MG63 (cell line): ENCODE measurements at places on chromosomes 2 and 18. TPM values are rescaled to one million over a fixed set of nuclear protein-coding genes. Genes with fewer than 3 reads are reported as not detected.

GRCh38 chr2:119489232-119489952 is 34.9 kb downstream of the SCTR start:
- DNase-seq, result no peak

- no peak for DNase-seq
Measured at GRCh38 chr2:241545523-241546473, 12.7 kb upstream of the BOK start.

DNA sequence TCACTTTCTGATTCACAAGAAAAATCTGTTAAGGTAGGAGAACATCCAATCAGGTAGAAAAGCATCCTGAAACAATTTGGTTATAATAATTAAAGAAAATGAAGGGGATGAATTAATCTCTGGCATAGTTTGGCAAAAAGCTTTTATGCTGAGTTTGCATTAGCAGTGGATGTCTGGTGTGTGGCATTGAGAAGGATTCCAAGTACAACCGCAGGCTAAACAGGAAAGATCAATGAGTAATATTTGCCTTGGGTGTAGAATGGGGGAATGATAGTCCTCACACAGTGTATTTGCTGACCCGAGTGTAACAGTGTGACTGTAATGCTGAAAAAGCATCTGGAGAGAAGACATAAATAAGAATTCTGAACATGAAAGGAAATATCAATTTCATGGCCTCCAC is 68.3 kb upstream of the SESTD1 start:
- no peak for DNase-seq

Gene RESP18
- total RNA-seq, result not detected in 2 replicates

Gene PRKAG3
- not detected in 2 replicates for total RNA-seq

GRCh38 chr2:109700680-109701274 is 86.6 kb downstream of the SOWAHC start:
- DNase-seq, result no peak

Gene ASB18
- not detected in 2 replicates for total RNA-seq

- DNase-seq, result peak; percentile 16
Measured at GRCh38 chr2:195590199-195590860, 66.7 kb upstream of the SLC39A10 start.

DNA sequence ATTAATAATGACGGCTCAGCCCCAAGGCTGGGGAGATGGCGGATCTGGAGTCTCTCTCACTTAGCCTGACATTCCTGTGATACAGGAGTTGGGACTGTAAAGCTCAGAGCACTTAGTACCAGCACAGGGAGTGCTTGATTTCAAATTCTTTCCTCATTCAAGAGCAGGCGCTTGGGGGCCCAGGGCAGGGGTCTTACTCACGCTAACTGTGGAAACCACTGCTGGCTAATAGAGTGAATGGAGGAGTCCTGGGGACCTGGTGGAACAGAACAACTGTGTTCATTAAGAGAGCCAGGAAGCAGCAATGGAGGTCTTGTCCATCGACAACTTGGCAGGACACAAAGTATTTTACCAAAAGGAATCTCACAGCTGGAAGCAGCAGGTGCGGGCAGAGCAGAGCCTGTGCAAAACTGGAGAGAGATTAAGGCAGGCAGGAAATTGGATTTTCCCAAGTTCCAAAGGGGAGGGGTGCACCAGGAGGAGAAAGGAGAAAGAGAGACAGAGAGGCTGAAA is 358.9 kb downstream of the TNS1 start:
- DNase-seq, result no peak

- DNase-seq, result no peak
Measured at GRCh38 chr2:7019191-7019590, 102.0 kb downstream of the RNF144A start.

DNA sequence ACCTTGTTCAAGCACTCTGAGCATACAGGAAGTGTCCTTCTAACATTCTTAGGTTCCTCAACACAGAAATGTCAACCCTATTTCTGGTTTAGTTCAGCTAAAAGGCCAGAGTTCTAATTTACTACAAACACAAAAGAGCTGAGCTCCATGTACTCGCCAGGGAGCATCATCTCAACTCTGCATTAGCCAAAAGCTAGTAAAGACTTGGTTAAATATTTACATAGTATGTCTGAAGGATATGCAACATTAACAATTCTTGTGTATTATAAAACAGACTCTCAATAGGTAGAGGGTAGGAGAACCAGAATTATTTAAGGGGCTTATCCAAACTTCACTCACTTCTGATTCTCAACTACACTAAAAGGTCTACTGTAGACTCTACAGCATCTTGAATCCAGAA is 154.6 kb downstream of the THADA start:
- no peak for DNase-seq

Gene CDKL4
- 0.30 TPM in 1 of 2 replicates, not detected in the other for total RNA-seq

GRCh38 chr2:174332217-174332963 is 2.4 kb upstream of the SP9 start:
- DNase-seq, result no peak

DNA sequence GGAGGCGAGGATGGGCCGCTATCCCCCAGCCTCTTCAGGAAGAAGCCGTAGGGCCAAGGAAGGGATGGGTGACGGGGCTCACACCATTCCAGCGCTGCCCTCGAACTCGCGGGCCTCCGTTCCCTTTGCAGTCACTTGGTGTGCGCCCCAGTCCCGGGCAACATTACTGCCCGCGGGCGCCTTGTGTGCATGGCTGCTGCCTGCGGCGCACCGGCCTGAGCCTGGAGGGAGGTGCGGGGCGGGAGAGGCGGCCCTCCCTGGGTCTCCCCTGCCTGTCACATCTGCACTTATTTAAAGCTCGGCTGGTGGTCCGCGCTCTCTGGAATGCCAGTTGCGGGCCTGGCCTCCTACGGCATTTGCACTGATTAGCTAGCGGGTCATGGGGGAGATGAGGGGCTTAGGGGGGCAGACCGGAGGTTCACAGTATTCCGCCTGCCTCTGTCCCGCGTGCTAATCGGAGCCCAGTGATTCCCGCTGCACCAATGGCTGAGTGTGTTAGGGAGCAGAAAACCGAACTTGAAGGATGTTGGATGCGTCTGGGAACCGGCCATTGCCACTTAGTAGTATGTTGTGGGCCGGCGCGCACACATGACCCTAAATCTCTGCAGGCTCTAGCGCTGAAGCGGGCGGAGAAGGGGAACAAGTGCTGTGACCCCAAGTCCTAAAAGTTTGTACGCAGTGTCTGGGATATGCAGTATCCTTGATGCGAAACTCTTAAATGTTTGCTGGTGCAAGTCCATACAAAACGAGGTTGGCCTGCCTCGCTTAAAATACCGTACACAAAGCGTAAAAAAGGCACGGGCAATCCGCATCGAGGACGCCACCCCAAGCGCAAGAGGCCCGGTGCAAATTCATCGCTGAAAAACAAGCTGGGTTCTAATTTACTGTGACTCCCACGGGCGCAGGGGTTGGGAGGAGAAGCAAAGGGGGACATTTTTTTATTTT is 161.2 kb upstream of the SIX2 start:
- peak; percentile 13 for DNase-seq

DNA sequence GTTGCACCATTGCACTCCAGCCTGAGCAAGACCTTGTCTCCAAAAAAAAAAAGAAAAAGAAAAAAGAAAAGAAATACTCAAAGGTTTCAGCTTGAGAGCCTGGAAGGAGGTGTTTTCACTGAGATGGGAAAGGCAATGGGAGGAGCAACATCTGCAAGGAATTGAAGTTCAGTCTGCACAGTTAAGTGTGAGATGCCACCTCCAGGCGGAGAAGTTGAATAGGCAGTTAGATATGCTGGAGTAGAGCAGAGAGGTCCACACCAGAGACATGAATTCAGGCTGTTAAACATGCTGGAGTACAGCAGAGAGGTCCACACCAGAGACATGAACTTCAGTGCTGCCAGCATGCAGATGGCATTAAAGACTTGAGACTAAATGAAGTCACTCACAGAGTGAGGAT is 41.4 kb upstream of the DTNB start:
- DNase-seq, result no peak

Gene TFCP2L1
- total RNA-seq, result 0.03 TPM in 1 of 2 replicates, not detected in the other

DNA sequence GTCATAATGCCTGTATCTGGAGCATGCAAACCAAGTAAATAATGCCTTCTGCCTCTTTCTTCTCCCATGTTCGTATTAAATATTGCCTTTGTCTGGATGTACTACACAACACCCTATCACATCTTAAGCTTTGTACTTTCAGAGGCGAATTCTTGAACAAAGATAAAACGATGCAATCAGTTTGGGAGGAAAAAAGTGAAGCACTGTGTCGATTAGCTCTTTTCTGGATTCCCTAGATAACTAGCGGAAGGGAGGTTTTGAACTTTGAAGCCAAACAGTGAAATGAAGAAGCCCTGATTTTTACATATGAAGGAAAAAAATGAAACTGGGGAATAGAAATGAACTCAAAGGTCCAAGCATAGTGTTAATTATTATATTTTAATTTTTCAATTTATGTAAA is 44.7 kb downstream of the CAVIN2 start:
- DNase-seq, result no peak

DNA sequence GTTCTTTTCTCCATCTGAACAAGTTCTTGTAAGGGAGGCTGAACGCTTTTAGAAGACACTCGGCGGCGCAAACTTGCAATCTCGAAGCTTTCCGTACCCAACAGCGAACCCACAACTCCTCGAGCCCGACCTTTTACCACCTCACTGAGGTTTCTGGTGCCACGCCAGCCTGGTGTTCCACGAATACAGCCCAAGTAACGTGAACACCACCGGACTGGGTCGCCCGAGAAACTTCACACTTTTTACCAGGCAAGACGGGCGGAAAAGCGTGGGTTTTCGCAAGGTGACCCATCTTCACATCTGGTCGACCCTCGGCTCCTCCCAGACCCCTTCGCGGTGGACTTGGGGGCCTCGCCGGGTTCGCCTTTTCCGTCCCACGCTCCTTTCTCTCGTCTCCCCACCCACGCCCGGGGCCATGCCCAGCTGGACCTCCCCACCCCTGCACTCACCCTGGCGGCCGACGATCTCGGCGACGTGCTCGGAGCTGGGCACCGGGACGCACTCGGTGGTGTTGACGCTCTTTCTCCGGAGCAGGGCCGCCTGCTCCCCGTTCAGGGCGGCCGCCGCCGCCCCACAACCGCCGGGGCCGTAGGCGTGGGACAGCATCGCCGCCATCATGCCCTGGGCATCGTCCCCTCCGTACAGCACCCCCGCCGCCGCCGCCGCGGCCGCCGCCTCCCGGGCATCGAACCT is 1.2 kb downstream of the MEX3C start:
- DNase-seq, result peak; percentile 30

Gene FAM110C
- total RNA-seq, result not detected in 2 replicates

- no peak for DNase-seq
Measured at GRCh38 chr2:95225658-95226057, 18.3 kb downstream of the ZNF892 start.

DNA sequence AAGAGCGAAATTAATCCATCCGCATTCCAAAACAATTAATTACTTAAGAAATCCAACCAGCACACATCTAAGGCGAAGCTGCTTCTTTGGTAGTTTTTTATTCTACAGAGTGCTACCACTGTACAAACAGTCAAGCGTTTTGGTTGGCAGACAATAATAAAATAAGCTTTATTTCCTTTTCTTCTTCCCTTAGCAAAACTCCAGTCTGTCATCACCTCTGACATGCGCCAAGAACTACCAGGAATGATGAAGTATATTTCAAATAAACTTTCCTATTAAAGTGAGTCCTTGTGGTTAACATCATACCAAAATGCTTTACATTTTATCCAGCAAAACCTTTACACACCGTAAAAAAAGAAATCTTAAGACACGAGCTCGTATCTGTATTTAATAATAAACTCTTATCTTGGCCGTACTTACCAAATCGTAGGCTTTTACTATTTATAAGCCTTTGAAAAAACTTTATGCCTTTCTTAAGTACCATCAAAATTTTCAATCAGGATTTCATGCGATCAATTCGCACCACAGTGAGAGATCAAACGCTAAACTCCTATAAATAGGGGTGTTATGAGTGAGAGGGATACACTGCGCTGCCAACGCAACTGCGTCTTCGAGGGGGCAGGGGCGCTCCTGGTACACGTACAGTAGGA is 1.3 kb downstream of the ATL2 start:
- DNase-seq, result peak; percentile 63

DNA sequence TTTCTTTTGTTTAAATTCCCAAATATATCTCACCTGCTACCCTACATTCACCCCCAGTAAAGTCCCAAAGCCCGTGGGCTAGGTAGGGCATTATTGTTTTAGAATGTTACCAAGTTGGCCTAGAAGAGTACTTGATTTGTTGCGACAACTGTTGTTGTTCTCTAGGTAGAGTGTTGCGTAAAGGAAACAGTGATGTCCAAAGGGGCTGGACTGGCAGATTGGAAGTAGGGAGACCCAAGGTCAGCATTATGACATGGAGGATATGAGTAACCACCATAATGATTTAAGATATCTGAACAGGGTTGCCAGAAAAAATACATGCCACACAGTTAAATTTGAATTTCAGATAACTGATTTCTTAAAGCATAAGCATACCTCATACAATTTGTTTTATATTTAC is 39.2 kb downstream of the SCN1A start:
- DNase-seq, result no peak

Gene PROKR1
- not detected in 2 replicates for total RNA-seq

DNA sequence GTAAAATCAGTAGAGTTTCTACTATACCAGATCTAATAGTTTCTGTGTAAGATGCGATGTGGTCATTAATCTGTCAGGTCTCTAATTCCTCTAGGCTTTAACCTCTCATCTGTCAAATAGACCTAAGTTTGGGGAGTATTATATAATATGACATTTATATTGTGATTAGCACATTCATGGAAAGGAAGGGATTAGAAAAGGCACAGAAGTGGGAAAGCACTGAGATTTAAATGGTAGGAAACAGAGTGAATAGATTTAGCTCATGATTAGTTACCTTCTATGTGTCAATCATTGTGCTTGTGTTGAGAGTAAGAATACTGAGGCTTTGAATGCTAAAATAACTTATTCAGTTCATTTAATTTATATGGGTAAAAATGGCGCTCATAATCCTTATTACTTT is 118.0 kb downstream of the LRP1B start:
- no peak for DNase-seq

Gene NPPC
- total RNA-seq, result not detected in 2 replicates

GRCh38 chr2:55101466-55101865 is 51.2 kb upstream of the RTN4 start:
- DNase-seq, result no peak

Gene TLX2
- 0.07 and 1.2 TPM in 2 replicates for total RNA-seq

DNA sequence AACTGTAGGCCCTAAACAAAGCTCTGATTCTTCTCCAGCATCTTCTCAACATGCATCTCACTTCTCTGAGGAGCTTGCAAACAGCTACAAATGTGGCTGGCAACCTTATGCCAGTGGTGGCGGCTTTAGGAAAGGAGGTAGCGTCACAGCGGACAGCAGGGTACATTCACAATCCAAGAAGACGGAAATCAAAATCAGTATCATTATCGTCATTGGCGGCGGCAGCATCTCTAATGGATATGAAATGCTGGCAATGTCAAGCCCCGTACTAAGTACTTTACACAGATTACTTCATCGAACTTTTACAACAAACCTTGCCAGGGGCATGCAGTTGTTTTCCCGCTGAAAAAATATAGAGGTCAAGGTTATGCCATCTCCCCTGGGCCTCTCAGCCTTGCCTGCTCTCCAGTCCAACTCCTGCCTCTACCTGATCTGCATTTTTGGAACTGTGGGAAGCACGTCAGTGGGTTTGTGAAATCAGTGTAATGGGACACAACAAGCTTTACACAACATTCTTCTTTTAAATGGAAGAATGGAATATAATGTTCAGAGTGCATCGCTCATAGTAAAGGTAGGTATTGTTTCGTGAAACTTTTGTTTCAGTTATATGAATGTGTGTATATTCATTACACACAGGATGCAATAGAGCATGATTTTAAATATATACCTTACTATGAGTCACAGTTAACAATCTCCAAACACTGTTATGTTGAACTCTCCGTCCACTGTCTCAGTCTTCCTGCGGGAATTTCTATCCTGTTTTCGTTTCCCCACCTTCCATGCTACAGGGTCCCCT is 152.9 kb downstream of the TTC32 start:
- DNase-seq, result no peak

GRCh38 chr18:35137632-35138031 is 96.4 kb downstream of the MAPRE2 start:
- no peak for DNase-seq
